Occipital lobe (tissue), 3 donors: ENCODE measurements at places on chromosomes 3 and 15. TPM values are rescaled to one million over a fixed set of nuclear protein-coding genes. Genes with fewer than 3 reads are reported as not detected.

DNA sequence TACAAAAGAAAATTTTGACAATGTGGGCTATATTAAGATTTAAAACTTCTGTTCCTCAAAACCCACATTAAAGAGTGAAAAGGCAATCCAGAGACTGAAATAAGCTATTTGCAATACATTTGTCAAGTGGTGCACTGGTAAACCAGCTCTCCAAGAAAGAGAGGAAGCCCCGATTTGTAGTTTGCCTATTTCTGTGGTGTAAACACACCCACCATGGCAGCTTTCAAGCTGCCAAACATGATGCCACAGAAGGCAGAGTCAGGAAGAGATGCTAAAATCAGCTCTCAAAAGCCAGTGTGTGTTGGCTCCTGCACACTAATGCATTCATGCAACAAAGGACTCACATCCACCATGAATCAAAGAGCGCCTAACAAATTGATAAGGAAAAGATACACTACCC lies 17.5 kb downstream of the RFTN1 start:
- DNase-seq: no peak

- DNase-seq: no peak
Measured at GRCh38 chr3:17154941-17155340, 270.2 kb downstream of the PLCL2 start.

GRCh38 chr3:24400015-24400414 lies 94.6 kb downstream of the THRB start:
- DNase-seq: no peak

GRCh38 chr15:75684648-75685047 lies 28.0 kb downstream of the CSPG4 start:
- DNase-seq: no peak

DNA sequence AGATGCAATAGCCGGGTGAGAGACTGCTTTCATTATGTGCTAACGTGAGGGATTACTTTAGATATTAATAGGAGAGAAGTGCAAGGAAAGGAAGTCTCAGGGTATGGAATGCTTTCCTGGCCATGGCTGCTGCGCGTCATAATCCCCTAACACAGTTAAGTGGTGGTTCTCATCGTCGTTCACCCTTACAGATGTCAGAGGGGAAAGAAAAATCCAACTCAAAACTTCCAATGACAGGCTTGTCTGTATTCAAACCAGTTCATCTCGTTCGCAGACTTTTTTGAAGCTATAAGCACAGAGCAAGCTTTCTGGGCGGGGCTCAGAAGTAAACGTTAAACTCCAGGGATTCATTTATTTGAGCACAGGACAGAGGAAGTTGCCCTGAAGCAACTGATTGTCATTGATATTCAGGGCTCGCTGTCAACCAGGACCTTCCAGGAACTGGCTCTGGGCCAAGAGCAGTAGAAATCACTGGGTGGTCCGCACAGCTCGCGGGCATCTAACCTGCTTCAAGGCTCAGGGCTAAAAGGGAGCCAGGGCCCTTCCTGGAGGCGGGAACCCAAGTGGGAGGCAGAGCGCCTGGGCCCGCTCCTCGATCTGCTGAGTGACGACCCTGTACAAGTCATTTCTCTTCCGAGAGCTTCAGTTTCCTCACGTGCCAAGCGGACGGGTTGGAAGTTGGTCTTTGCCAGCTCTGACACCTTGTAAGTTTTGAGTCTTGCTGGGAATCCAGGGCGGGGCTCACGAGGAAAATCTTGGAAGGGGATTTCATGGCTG lies 1.1 kb upstream of the LPP start:
- DNase-seq: no peak

- peak; percentile 44 for DNase-seq
Measured at GRCh38 chr15:43777267-43777914, 625 bp upstream of the ELL3 start.

- DNase-seq: no peak
Measured at GRCh38 chr15:84942456-84942855, 39.2 kb upstream of the PDE8A start.

- DNase-seq: no peak
Measured at GRCh38 chr3:195169011-195169649, 101.8 kb downstream of the XXYLT1 start.

- DNase-seq: no peak
Measured at GRCh38 chr3:36792342-36792741, 28.0 kb upstream of the DCLK3 start.

GRCh38 chr15:79950247-79950646 lies 20.7 kb downstream of the BCL2A1 start:
- DNase-seq: no peak

- DNase-seq: no peak
Measured at GRCh38 chr3:143216709-143217182, 97.2 kb downstream of the CHST2 start.

- DNase-seq: no peak
Measured at GRCh38 chr15:54567408-54568035, 589.3 kb downstream of the UNC13C start.

DNA sequence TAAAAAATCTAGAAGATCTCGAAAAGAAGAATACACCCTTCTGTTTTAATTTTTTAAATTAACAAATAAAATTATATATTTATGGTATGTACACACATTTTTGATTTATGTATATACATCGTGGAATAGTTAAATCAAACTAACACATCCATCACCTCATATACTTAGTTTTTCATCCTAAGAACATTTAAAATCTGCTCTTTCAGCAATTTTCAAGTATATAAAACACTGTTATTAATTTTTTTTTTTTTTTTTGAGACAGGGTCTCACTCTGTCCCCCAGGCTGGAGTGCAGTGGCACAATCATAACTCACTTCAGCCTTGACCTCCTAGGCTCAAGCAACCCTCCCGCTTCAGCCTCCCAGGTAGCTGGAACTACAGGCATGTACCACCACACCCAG lies 32.8 kb upstream of the ACAP2 start:
- no peak for DNase-seq

DNA sequence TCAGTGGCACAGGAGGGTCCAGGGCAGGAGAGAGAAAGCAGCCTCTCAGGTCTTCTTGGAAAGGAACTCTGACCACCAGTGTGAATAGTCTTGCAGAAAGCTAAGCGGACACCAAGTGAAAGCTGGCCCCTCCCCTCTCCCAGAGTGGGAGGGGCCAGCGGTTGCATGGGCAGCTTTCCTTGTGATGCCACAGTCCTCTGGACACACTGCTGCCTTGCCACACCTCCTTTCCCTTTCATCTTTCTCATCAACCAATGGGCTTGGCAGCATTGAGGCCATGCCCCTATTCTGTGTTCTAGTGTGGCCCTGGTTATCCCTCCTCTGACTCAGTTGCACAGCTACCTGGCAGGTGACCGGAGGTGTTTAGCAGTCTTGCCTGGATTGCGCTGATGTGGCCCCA lies 49.7 kb upstream of the GOLGA6B start:
- DNase-seq: no peak

GRCh38 chr3:190912736-190913135 lies 50.2 kb upstream of the GMNC start:
- no peak for DNase-seq

- DNase-seq: no peak
Measured at GRCh38 chr3:195597848-195598247, 14.1 kb upstream of the APOD start.

DNA sequence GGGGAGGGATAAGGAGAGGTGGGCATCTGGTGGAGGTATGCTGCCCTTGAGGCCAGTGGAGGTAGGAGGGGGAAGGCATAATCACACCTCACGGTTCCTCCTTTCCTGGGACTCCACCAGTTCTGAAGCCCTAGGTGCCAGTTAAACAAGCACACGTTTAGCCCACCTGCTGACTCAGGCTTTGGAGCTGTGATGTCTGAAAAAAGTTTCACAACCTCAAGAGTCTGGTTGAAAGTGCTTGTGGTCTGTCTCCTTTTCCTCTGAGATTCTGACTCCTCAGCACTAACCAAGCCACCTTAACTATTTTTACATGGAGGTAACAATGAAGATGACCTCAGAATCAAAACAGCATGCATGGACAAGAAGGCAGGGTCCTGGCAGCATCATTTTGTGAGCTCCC lies 23.0 kb downstream of the HPS3 start:
- no peak for DNase-seq

GRCh38 chr3:54366839-54367238 lies 244.5 kb downstream of the CACNA2D3 start:
- no peak for DNase-seq

DNA sequence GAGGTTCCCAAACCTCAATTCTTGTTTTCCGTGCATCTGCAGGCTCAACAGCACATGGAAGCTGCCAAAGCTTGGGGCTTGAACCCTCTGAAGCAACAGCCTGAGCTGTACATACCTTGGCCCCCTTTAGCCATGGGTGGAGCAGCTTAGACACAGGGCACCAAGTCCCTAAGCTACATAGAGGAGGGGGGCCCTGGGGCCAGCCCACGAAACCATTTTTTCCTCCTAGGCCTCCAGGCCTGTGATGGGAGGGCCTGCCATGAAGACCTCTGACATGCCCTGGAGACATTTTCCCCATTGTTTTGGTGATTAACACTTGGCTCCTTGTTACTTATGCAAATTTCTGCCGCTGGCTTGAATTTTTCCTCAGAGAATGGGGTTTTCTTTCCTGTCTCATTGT lies 24.6 kb downstream of the SRP14 start:
- no peak for DNase-seq

DNA sequence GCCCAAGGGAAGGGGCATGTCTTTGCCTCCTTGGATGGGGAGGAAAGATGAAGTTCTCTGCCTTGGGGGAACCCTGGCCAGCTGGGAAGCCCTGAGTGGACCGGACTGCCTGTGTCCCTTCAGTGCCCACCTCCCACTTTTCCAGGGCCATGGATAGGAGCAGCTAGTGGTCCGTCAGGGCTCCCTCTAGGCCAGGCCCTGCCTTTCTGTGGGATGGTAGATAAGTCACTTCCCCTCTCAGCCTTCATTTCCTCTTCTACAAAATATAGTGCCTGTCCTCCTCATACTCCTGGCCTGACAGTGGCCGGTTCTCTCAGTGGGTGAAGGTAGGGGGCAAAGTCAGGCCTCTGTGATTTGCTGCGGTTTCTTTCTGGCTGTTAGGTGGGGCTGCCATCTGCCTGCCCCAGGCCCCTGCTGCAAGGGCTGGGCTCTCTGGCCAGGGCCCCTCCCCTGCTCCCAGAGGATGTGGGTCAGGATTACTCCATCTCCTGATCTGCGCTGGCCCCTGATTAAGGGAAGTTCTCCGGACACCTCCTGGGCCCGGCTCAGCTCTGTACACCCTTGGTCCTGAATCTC lies 1.4 kb downstream of the PLEKHO2 start:
- DNase-seq: no peak

- no peak for DNase-seq
Measured at GRCh38 chr15:71191296-71191695, 76.0 kb downstream of the THSD4 start.

DNA sequence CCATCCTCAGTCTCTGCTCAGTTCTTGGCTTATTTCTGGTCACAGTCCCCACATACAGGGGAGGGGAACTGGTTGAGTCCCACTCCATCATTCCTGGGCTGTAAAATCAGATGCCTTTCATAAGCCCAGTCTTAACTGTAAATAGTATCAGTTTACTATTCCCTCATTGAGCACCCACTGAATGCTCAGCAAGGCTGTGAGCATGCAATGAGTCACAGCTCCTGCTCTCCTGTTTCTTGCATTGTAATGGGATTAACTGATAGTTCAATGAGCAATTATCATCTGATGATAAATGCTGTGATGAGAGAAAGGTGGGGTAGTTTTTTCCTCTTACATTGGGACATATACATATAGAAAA lies 113.6 kb upstream of the TPM1 start:
- DNase-seq: no peak

GRCh38 chr15:88042047-88042446 lies 214.5 kb downstream of the NTRK3 start:
- DNase-seq: no peak

DNA sequence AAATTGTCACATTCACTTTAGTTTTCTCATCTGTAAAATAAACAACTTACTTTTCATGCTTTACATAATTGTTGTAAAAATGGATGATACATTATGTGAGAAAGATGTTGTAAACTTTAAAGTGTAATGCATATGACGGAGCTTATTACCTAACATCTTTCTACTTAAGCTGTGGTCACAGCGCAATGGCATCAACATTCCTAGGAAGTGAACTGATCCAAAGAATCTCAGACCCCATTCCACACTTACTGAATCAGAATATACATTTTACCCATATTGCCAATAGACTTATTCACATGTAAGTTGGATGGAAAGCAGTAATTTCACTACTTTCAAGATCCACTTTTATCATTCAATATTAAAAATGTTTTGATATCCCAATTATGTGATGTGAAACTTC lies 497.5 kb downstream of the FGF12 start:
- no peak for DNase-seq

DNA sequence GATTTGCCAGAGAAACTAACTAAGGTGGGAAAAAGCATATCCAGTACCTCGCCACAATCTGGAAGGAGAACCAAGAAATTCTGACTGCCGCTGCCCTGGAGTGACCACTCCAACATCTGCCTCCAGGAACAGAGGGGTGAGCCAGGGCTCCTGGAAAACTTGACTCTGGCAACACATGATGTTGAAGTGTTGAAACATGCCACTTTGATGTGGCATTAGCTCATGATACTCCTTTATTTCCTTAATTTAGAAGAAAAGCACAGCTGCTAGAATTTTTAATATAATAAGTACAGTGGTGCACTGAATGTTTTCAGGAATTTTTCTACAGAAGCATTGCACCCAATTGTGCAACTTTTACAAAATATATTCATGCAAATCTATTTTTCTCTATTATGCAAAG lies 109.9 kb upstream of the BCL6 start:
- no peak for DNase-seq

DNA sequence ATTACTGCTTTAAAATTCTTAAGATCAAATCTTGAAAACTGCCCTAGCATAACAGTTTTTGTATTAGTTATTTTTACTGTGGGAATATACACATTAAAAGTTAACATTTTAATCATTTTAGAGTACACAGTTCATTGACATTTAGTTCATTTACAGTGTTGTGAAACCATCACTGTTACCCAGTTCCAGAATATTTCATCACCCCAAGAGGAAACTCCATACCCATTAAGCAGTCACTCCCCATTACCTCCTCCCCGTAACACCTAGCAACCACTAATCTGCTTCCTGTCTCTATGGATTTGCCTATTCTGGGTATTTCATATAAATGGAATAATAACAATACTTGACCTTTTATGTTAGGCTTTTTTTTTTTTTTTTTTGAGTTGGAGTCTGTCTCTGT lies 164.1 kb upstream of the LRRFIP2 start:
- DNase-seq: no peak

- no peak for DNase-seq
Measured at GRCh38 chr3:97680696-97681095, 83.9 kb upstream of the ARL6 start.

GRCh38 chr3:18234717-18235335 lies 190.3 kb downstream of the SATB1 start:
- no peak for DNase-seq

The A4GNT gene
- total RNA-seq: not detected

The PODXL2 gene
- 160 TPM for total RNA-seq

The ZNF660 gene
- total RNA-seq: 14.3 TPM

The CP gene
- total RNA-seq: 1.7 TPM

The RHCG gene
- total RNA-seq: 2.7 TPM

The ROPN1 gene
- total RNA-seq: 0.16 TPM

The GOLGA8H gene
- 0.31 TPM for total RNA-seq

The NR1I2 gene
- total RNA-seq: 0.16 TPM

The IMP3 gene
- total RNA-seq: 35.9 TPM

The PLA2G4D gene
- total RNA-seq: not detected

The CATSPER2 gene
- total RNA-seq: 4.2 TPM

The ACP3 gene
- total RNA-seq: 1.2 TPM

The APOD gene
- 3.6 TPM for total RNA-seq

The CPLX3 gene
- total RNA-seq: 1.6 TPM

The SSUH2 gene
- 0.78 TPM for total RNA-seq

The LRTM1 gene
- total RNA-seq: not detected

The CFAP92 gene
- total RNA-seq: 2.2 TPM

The SCAANT1 gene
- total RNA-seq: not detected

The BCL2A1 gene
- total RNA-seq: 0.94 TPM

The VIPR1 gene
- total RNA-seq: 0.16 TPM

The FOXL2 gene
- not detected for total RNA-seq
